Right lung (tissue), 10 donors: ENCODE measurements at places on chromosomes 7 and 10.

DNA sequence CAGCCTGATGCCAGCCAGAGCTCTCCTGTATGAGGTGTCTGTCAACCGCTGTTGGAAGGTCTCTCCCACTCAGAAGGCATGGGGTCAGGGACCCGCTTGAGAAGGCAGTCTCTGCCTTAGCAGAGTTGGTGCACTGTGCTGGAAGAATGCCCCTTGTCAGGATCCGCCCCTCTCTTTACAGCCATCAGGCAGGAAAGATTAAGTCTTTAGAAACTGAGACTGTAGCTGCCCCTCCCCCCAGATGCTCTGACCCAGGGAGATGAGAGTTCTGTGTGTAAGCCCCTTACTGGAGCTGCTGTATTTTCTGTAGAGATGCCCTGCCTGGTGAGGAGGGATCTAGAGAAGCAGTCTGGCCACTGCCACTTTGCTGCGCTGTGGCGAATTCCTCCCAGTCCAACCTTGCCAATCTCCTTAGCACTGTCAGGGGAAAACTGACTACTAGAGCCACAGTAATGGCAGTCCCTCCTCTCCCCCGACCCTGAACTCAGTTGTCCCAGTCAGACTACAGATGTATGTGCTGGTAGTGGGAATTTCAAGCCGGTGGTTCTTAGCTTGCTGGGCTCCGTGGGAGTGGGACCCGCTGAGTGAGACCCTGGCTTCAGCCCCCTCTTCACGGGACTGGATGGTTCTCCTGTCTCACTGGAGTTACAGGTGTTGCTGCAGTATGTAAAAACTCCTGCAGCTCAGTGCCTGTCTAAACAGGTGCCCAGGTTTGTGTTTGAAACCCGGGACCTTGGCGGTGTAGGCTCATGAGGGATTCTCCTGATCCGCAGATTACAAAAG lies 285.5 kb upstream of the ZWINT start:
- no peak for DNase-seq

DNA sequence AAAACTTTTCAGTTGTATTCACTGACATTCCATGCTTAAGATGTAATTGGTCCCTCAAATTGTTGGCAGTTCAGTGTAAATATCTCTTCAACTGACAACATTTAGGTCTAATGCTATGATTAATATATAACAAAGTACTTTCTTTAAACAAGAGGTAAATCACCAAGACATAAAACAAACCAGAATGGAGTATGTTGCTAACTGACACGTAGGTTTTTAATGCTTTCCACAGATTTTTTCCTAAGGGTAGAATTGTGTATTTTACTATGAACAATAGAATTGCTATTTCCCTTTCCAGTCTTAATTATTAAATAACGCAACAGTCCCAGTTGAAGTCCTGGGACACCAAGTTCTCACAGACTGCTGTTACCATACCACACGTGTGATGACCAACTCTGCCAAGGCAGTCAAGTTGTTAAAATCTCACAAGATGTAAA lies 4.1 kb downstream of the JCAD start:
- DNase-seq = no peak

- DNase-seq = no peak
Observed at GRCh38 chr10:86715836-86716235, 40.6 kb upstream of the BMPR1A start.

DNA sequence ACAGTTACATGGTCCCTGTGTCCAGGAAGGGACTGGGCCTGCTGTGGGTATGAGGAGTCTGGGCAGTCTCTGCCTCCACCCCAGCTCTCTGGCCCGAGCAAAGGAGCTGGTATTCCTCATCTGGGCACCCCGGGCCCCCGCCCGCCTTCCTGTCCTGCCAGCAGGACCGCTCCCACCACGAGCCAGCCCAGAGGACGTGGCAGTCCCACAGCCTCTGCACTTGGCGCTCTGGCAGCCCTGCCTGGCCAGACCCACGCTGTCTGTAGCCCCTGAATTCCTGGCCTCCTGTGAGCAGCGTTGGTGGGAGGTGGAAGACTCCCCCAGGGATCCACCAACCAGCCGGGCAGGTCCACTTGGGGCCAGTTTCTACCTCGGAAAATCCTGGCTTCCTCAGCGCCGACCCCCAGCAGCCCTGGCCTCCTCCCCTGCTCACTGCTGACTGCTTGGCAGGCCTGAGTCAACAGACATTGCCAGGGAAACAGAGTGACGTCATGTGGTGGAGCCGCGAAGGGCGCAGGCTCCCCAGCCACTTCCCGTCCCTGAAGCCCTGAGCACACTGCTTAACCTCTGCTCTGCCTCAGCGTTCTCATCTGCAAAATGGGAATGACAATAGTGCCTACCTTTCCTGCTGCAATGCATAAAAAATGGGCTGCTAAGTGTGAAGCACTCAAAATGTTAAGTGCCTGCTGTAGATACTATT lies 21.6 kb upstream of the LIMK1 start:
- DNase-seq = peak; percentile 74

GRCh38 chr7:122143376-122143750 lies 686 bp downstream of the AASS start:
- DNase-seq = no peak

GRCh38 chr10:116490028-116490662 lies 55.6 kb upstream of the PNLIP start:
- DNase-seq = no peak

DNA sequence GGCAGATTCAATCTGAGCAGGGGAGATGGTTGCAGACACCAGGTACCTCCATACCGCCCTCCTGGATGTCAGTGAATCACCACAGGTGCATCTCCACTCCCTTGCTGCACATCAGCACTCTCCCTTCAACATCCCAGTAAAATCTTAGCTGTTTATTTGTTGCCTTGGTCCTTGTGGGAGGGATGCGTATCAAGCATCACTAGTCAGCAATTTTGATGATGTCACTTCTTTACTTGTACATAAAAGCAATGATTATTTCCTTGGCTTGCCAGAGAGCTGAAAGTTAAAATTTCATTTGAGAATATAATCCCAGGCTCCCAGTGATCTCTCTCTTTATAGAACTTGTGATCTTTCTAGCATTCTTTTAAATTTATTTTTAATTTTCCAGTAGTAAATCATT lies 49.5 kb downstream of the TMEM168 start:
- DNase-seq = no peak

DNA sequence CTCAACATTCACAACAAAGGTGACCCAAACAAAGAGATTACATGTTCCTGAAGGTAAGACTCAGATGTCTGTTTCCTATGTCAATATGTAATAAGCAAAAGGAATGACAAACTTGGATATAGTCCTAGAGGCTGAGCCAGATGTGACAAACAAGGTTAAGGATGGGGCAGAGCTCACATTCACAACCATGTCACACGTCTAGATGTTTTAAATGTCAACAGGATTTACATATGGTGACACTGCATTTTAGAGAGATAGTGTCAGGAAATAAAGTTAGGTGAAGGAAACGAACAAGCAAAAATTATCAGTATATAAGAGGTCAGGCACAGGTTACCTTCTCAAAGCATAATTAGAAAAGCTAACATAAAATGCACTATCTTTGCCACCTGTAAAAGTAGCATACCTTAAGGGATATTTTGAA lies 8.4 kb downstream of the RELN start:
- DNase-seq = no peak

GRCh38 chr10:131870831-131871672 lies 29.8 kb upstream of the PPP2R2D start:
- no peak for DNase-seq

DNA sequence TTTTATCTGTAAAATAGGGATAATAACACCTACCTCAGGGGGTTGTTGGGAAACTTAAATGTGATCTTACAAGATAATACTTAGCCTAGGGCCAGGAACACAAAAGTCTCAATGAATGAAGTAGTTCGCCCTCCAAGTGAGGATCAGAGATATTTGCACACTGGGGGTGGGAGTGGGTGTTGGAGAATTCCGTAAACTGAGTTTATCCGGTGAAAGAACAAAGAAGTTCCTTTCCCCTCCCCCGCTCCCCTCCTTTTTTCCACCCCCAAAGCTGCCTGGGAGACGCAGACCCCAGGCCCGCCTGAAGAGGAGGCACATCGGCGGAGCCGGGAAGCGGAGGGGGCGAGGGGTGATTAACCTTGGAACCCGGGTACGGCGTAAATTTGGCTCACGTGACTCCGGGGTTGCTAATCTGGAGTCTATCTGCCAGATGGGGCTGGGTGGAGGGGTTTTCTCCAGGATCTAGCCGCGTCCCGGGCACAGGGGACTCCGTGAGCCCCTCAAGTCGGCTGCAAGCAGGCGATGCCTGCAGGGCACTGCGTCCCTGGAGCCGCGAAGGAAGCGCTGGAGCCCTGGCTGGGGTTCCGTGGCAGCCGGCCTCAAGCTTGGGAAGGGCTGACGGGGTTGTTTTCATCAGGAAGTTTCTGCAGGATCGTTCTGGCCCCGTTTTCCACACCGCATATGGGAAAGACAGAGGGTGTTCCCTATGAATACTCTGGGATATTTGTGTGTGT lies 1.4 kb upstream of the PODXL start:
- no peak for DNase-seq

DNA sequence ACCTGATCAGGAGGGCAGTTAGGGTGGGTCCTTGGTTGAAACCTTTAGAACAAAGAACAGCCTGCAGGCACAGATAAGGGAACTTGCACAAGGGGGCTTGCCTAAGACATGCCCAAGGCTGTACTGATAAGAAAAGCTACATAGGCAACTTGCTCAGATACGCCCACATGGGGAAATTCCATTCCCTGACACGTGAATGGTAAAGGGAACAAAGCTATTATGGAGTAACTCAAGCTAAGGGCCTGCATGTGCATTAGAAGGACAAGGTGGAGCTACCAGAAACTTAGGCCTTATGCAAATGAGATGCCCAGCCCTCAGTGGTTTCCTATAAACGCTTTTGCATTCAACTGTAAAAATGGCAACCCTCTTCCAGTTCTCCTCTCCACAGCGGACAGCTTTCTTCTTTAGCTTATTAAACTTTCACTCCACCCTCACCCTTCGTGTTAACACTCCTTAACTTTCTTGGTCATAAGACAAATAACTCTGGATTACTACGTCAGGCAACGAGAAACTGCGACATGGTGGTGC lies 1192.1 kb upstream of the CELF2 start:
- DNase-seq = no peak

DNA sequence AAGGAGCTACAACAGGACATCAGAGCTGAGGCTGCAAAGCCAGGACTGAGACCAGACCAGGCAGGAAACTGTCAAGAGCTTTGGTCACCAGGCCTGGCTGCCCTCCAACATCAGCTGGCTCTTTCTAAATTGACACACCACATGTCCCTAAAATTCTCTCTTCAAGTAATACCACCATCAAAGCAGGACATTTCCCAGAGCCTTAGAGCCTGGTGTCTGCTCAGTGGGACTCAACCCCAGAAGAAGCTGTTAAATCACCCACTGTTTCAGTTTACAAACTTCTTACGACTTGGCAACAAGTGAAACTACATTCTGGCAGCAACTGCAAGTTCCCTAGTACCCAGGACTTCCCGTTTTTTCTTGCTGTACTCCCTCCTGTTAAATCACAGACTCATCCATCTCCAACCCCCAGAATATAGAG lies 3.8 kb upstream of the IL6 start:
- peak; percentile 68 for DNase-seq

DNA sequence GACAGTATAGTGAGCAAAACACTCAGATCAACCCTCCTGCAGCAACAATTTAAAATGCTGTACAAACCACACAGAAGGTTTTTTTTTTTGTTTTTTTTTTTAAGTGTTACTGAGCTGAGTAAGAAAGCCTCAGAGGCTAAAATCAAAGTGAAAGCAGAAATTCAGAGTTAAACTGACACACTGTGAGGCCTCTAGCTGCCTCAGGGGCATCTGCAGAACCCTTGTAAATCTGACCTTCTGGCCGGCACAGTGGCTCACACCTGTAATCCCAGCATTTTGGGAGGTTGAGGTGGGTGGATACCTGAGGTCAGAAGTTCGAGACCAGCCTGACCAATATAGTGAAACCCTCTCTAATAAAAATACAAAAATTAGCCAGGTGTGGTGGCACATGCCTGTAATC lies 7.4 kb upstream of the GNA12 start:
- no peak for DNase-seq

DNA sequence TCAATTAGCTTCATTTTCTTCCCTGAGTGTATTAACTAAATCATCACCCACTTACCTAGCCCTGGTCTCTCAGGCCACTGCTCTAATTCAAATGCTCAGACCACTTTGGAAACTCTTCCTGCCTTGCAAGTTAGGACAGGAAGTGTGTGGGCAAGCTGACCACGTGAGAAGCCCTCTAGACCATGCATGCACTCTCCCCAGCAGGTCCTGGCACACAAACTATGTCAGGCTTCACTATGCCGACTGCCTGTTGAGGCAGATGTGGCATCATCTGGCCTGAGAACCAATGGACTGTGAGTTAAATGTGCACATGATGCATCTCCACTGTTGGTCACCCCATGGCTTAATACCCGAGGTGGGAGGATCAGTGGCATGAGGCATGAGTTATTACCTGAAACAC lies 439.6 kb downstream of the GRID1 start:
- no peak for DNase-seq

GRCh38 chr10:17201794-17202116 lies 283 bp upstream of the TRDMT1 start:
- no peak for DNase-seq

DNA sequence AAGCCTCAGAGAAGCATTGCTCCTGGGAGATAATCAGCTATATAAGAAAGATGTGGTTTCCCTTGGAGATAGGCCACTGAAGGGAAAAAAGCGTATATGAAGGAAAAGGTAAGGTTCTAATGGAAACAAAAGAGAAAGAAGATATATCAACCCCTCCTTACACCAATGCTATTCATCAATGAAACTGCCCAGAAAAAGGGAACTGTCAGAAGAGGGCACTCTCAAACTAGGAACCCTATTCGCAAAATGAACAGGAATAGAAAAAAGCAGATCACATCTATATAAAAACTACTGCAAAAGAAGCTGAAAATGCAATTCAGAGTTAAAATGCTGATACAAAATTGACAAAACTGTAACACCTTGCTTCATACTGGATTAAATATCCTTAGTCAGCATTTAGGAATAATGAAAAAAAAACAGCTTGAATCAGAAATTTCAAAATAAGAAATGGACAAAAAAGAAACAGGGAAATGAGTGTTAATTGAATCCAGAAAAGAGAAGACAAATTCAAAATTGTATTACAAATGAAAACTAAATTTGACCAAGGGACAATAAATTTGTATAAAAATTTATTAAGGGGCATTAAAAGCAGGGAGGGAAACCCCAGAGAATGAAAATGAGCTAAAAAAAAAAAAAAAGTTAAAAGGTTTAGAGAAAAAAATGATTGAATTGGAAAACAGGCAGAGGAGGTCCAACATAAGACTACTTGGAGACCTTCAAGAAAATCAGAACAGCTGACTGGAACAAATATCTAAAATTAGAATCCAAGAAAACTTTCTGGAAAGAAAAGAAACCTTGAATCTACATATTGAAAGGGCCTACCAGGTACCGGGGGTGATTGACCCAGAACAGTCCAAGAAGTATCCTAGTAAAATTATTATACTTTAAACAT lies 17.9 kb downstream of the NHLRC2 start:
- DNase-seq = no peak

DNA sequence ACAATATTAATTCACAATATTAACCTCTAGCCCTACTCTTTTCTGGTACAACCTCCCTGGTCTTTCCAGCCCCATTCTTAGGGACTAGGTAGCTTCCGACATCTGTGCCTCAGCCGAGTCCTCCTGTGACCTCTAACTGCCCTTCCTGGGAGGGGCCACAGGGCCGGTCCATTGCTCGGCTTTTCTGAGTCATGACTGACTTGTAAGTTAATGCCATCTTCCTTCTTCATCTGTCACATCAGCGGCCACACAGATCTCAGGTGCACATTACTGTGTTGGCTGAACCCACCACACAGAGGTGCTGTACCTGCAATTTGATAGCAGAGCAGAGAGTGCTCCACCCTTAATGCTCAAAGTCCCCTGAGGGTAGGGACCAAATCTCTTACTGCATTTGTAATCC lies 4.1 kb upstream of the CPA4 start:
- no peak for DNase-seq
